ENCODE measurements at places on chromosomes 3 and 15. TPM values are rescaled to one million over a fixed set of nuclear protein-coding genes. Genes with fewer than 3 reads are reported as not detected.

The LNP1 gene
- 5.7 TPM for total RNA-seq

The A4GNT gene
- total RNA-seq = not detected

The WDR93 gene
- not detected for total RNA-seq

The ADAMTS17 gene
- 0.66 TPM for total RNA-seq

The AMOTL2 gene
- total RNA-seq = 233 TPM

The EFCAB12 gene
- 0.22 TPM for total RNA-seq

The HEXA gene
- 64.5 TPM for total RNA-seq

The NR2F2 gene
- total RNA-seq = 129 TPM

The GRM7 gene
- total RNA-seq = not detected

- DNase-seq = no peak
- no peak overlapping the region for H3K27ac ChIP-seq
- no peaks in the 10 kb centered on the region for H3K27me3 ChIP-seq
These were observed 218.2 kb downstream of the SHOX2 start for GRCh38 chr3:157888040-157888439.

DNA sequence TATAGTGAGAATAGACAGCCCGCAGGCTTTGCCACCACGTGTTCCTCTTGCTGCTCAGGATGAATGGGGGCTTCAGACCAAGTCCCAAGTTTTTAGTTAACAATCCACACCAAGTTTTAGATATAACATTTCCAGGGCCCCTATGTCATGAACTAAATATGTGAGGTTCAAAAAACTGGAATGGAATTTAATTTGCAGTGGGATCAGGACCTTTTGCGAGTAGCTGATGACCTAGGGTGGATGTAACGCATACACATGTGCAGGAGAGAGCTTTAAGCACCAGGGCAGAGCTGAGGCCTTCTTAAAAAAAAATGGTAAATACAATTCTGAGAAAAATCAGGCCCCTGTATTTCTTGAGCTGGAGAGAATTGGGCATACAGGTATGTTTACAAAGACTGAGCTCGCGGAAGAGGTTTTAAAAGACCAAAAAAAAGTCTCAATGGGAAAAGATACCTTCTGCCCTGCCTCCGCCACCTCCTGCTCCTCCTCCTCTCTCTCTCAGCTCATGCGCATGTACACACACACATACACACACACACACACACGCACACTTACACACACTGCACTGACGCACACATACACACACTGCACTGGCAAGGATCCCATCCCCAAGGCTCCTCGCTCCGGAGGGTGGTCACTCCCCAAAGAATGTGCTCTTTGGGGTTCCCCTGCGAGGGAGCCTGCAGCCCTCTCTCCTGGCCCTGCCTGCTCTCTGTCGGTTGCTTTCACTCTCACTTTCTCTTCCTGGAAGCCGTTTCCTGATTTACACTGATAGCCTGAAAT is 48.2 kb upstream of the IGF1R start:
- peaks cover 13% of the 10 kb centered on the region for H3K4me1 ChIP-seq
- H3K36me3 ChIP-seq = no peaks in the 10 kb centered on the region
- H3K4me3 ChIP-seq = peak overlapping the region; percentile 52
- H3K27me3 ChIP-seq = no peaks in the 10 kb centered on the region
- DNase-seq = peak; percentile 34

- no peak for DNase-seq
- H3K4me3 ChIP-seq = no peak overlapping the region
- no peak overlapping the region for H3K27ac ChIP-seq
These were observed 63.4 kb upstream of the C15orf39 start for GRCh38 chr15:75138016-75138999.

DNA sequence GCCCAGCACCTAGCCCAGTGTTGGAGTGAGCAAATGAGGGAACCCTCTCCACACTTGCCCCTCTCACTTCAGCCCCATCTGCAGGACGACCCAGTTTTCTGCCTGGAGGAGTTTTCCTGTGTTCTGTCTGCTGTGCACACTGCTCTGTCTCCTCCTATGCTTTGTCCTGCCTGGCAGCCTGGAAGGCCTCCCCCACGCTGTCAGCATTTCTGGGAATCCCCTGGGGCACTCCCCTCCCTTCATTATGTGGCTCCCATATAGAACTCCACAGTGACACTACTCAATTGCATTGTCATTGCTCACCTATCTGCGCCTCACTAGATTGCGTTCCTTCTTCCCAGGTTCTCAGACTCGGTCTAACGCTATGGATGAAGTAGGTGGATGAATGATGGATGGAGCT is 13.9 kb downstream of the CLSTN2 start:
- no peaks in the 10 kb centered on the region for H3K27me3 ChIP-seq
- no peak for DNase-seq
- H3K4me1 ChIP-seq = no peaks in the 10 kb centered on the region
- H3K4me3 ChIP-seq = no peak overlapping the region
- H3K36me3 ChIP-seq = no peaks in the 10 kb centered on the region
- H3K27ac ChIP-seq = no peak overlapping the region

DNA sequence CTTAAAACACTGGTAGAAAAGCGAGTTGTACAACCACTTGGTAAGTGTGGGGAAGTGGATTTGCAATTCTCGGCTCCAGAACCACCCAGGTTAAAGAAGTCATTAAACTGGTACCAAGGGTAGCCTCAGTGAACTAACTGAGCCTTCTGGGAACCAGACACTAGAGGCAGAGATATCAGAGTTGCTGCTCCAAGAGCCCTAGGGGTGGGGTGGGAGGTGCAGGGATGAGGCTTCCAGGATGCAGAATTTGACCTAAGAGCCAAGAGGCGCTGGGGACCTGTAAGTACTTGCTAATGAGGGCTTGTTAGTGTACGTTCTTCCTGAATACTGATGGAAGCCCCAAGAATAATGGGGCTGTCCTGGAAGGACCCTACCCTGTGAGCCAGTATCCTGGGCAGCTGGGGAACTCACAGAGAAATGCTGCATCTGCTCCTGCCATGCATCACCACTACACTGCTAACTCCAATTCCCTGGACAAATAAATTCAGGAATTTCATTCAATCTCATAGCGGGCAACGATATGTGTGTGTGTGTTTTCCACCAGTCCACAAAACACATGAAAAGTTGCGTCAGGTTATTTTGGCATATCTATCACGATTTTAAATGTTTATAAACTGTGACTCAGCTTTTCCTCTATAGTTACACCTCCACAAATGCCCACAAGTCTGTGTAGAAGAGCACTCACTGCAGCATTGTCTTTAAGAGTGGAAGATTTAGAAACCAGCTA is 23.8 kb downstream of the STIMATE start:
- no peaks in the 10 kb centered on the region for H3K27me3 ChIP-seq
- no peak overlapping the region for H3K4me3 ChIP-seq
- DNase-seq = no peak
- no peak overlapping the region for H3K27ac ChIP-seq

- no peaks in the 10 kb centered on the region for H3K4me1 ChIP-seq
- no peak for DNase-seq
- H3K36me3 ChIP-seq = no peaks in the 10 kb centered on the region
- no peaks in the 10 kb centered on the region for H3K27me3 ChIP-seq
These were observed 47.4 kb downstream of the ILDR1 start for GRCh38 chr3:121974601-121975111.

DNA sequence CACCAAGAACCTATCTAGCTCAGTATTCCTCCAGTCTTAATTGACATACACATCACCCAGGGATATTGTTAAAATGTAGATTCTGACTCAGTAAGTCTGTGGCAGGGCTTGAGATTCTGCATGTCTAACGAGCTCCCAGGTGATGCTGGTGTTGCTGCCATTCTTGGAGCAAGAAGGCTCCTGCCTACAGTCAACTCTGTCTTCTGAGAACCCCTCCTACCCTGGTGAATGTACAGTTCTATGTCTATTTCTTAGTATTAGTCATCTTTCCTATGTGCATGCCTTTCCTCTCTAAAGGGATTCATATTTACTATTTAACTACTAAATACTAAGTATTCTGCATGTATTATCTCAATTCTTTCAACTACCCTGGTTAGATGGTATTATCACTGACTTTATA is 268.7 kb downstream of the EDEM1 start:
- no peak for DNase-seq
- H3K36me3 ChIP-seq = no peaks in the 10 kb centered on the region
- H3K27me3 ChIP-seq = no peaks in the 10 kb centered on the region
- no peak overlapping the region for H3K27ac ChIP-seq
- no peaks in the 10 kb centered on the region for H3K4me1 ChIP-seq

- peaks cover 20% of the 10 kb centered on the region for H3K4me1 ChIP-seq
- no peaks in the 10 kb centered on the region for H3K36me3 ChIP-seq
- peaks cover 30% of the 10 kb centered on the region for H3K27me3 ChIP-seq
These were observed 1.2 kb downstream of the SPINT1 start for GRCh38 chr15:40845036-40845435.

GRCh38 chr3:150790629-150791028 is 27.7 kb upstream of the SIAH2 start:
- no peak for DNase-seq
- H3K27ac ChIP-seq = no peak overlapping the region
- no peaks in the 10 kb centered on the region for H3K27me3 ChIP-seq
- H3K4me3 ChIP-seq = no peak overlapping the region
- H3K4me1 ChIP-seq = no peaks in the 10 kb centered on the region

DNA sequence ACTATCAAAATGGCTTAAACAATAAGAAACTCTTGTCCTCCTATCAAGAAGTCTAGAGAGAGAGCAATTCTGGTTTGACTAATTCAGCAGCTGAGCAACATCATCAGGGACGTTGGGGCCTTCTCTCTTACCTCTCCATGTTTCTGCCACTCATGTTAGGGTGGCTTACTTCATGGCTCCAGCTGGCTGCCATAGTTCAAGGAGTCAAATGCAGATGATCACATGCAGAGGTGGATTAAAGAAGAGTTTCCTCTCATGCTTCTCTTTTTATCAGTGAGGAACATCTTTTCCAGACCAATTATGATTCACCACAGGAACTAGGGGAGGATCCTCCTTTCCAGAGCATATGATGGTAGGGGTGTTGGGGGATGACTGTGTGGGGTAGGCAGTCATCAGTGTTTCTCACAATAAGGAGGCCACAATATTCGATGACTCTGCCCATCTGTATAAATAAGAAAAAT is 45.5 kb downstream of the NEK11 start:
- H3K36me3 ChIP-seq = no peaks in the 10 kb centered on the region
- no peaks in the 10 kb centered on the region for H3K27me3 ChIP-seq
- no peak overlapping the region for H3K4me3 ChIP-seq
- no peak for DNase-seq

DNA sequence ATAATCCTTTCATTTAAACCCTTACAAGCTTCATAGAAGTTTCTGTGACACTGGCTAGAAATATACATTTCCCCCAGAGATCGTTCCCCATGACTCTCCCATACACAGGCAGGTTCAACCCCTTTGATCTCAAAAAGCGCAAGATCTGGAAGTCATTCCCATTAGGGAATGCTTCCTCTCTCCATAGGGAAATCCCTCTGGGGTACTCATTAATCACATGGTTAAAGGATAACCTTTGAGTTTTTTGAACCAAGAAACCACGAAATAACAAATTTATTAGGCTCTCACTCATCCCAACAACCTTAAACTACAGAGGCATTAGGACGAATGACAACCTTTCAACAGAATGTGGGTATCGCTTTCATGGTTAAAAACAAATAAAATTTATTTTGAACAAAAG is 211.9 kb upstream of the PRICKLE2 start:
- H3K27me3 ChIP-seq = peaks cover 4% of the 10 kb centered on the region
- no peak overlapping the region for H3K4me3 ChIP-seq
- no peaks in the 10 kb centered on the region for H3K36me3 ChIP-seq
- H3K27ac ChIP-seq = no peak overlapping the region

DNA sequence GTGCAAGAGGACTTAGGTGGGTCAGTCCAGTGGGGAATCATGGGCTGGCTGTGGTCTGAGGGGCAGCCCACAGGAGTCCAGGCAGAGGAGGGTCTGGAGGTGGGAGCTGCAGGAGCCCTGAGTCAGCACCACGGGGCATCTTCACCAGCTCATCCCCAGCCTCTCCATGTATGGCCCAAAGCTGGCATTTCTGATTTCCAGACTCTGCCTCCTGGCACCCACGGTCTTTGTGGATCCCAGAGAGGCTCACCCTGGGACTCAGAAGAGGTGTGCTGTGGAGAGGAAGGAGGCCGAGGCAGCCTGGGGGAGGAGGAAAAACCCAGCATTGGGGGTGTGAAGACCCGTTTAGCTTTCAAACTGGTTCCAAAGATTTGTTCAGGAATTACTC is 64.5 kb upstream of the KLF13 start:
- H3K4me3 ChIP-seq = no peak overlapping the region
- no peaks in the 10 kb centered on the region for H3K27me3 ChIP-seq
- no peak for DNase-seq

- H3K27ac ChIP-seq = no peak overlapping the region
- DNase-seq = no peak
These were observed 51.8 kb downstream of the LMCD1 start for GRCh38 chr3:8553405-8553804.

- H3K4me1 ChIP-seq = no peaks in the 10 kb centered on the region
- no peak overlapping the region for H3K27ac ChIP-seq
- no peak for DNase-seq
- H3K4me3 ChIP-seq = no peak overlapping the region
- no peaks in the 10 kb centered on the region for H3K36me3 ChIP-seq
These were observed 13.9 kb downstream of the MAPKAPK3 start for GRCh38 chr3:50630877-50631276.

DNA sequence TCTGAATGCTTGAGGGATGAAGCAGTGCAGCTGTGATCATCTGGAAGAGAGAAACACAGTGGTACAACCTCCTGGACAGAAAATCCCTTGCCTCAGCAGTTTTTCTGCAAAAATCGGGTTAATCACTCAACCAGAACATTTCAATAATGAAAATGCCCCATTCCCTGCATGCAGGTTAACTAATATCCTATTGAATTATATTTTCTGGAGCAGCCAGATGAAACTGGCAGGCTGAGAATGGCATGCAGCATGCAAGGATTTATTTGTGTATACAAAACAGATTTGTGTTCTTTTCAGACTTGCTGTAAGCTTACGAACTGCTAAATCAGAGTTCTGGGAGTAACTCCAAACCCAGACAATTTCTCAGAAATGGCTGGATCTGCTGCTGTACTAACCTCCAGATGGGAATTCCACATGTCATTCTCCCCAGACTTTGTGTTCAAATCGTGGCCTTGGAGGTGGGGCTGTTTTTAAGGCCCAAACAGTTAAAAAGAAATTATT is 39.1 kb downstream of the SLC9A9 start:
- no peak overlapping the region for H3K4me3 ChIP-seq
- DNase-seq = no peak
- H3K27me3 ChIP-seq = no peaks in the 10 kb centered on the region
- H3K36me3 ChIP-seq = no peaks in the 10 kb centered on the region

GRCh38 chr3:141401573-141402475 is 33.5 kb downstream of the ZBTB38 start:
- no peaks in the 10 kb centered on the region for H3K27me3 ChIP-seq
- peak overlapping the region; percentile 94 for H3K27ac ChIP-seq
- peaks cover 36% of the 10 kb centered on the region for H3K36me3 ChIP-seq
- peak overlapping the region; percentile 56 for H3K4me3 ChIP-seq
- no peak for DNase-seq

DNA sequence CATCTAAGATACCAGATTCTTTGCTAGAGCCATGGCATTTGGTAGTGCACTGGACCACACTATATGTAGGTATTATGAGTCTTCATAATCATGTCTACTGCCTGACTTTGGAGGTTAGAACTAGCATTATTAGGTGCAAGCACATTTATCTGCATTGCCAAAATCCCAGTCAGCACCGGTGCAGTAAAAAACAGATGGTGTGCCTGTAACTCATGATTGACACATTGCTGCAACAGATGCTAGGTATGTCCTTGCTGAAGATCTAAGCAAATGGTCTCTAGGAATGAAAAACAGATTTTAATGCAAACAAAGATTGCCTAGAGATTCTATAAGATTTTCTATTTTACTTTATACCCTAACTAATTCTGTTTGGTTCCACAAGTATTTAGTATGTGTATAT is 47.7 kb downstream of the MYO5A start:
- H3K4me3 ChIP-seq = no peak overlapping the region
- H3K27ac ChIP-seq = no peak overlapping the region
- no peaks in the 10 kb centered on the region for H3K27me3 ChIP-seq
- peaks cover 45% of the 10 kb centered on the region for H3K4me1 ChIP-seq

GRCh38 chr3:118167571-118167970 is 867.1 kb downstream of the IGSF11 start:
- H3K4me3 ChIP-seq = no peak overlapping the region
- H3K27me3 ChIP-seq = no peaks in the 10 kb centered on the region
- DNase-seq = no peak
- no peaks in the 10 kb centered on the region for H3K36me3 ChIP-seq
